HL-60 (cell line): ENCODE measurements at places on chromosomes 4 and X.

GRCh38 chr4:152016303-152016620, 255.5 kb upstream of the GATB start:
- no peak for DNase-seq

DNA sequence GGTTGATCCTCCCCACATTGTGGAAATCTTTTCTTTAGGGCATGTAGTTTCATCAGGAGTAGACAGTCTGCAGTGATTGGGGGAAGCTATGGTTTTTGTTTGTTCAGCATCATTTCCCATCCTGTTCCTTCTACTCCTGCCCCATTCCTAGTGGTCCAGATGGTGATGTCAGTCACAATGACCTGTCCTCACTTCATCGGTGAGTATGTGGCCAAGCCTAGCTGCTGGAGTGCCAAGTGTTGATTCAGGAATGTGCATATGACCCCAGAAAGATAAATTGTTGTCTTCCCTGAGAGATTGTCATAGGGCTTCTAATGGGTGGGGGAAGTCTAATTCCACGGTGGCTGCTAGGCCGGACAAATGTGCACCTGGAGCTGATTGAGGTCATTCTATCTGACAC, 130.6 kb upstream of the FAT1 start:
- DNase-seq, result no peak

DNA sequence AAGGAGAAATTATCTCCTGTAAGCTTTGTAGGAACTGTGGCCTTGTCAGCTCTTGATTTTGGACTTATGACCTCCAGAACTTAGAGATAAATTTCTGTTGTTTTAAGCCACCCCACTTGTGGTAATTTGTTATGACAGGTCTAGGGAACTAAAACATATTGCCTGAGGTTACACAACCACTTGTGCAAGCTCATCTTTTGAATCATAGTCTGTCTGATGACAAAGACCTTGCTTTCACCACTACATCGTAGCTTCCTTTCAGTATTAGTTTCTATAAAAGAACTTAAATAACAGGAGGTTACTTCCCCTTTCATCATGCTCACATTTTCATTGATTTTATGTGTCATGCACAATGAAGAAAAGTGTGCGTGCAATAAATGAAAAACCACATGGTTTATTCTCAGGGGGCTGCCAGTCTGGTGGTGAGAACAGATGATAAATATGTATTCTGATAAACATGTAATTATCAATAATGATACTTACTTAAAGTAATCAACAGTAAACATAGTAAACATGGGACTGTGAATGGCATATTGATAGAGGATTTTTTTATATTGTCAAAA, 690.0 kb upstream of the HS3ST1 start:
- peak; percentile 94 for DNase-seq

DNA sequence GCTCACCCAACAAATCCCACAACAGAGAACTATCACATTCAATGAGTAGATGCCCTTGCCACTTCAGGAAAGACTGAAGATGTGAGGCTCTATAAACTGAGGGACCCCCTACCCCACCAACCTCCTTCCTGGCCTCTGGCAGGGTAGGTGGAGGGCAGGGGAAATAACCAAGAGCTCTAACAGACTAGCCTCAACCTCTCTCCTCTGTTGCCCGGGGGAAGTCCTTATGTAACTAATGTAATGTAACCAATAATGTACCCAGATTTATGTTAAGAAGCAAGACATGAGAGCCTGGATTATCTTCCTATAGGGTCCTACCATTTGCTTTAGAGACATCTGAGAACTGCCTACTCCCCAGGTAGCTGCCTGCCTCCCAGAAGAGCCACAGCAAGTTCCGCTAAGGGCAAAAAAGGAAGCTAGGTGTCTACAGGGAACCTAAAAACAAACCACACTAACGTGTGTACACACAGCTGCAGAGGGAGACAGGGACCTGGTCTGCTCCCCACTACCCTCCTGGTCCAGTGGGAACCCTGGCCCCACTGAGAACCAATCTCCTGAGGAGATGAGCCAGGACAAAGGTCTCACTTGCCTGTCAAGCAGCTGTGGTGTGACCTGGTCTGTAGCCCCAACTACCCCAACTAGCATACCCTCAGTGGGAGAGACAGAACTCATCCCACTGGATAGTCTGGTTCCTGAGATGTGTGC, 17.7 kb downstream of the OTUD5 start:
- no peak for DNase-seq

- no peak for DNase-seq
Measured at GRCh38 chr4:68907788-68908700, 43.6 kb downstream of the UGT2A3 start.
